Muscle of leg (tissue), 16 donors: ENCODE measurements at places on chromosomes 2 and 18. TPM values are rescaled to one million over a fixed set of nuclear protein-coding genes. Genes with fewer than 3 reads are reported as not detected.

TRPM8 gene
- polyA plus RNA-seq = 0.30 TPM

MOB1A gene
- polyA plus RNA-seq = 45.1 TPM

TMEM198 gene
- polyA plus RNA-seq = 3.1 TPM

ICOS gene
- polyA plus RNA-seq = 0.04 TPM

TMEM178A gene
- 16.5 TPM for polyA plus RNA-seq

SALL3 gene
- not detected for polyA plus RNA-seq

SLC11A1 gene
- 0.34 TPM for polyA plus RNA-seq

RFTN2 gene
- polyA plus RNA-seq = 15.8 TPM
